ENCODE measurements at places on chromosomes 16 and 17. TPM values are rescaled to one million over a fixed set of nuclear protein-coding genes. Genes with fewer than 3 reads are reported as not detected.
A peak's percentile ranks its signal among the peaks of the same experiment; 100 is the strongest.

The FN3K gene
- total RNA-seq, result 0.24 TPM

The PRKCB gene
- total RNA-seq, result 57.4 TPM

The TMEM238L gene
- not detected for total RNA-seq

The ENPP7 gene
- 0.05 TPM for total RNA-seq

The COPS3 gene
- total RNA-seq, result 105 TPM

The LPO gene
- 0.09 TPM for total RNA-seq

The TOP2A gene
- 187 TPM for total RNA-seq

DNA sequence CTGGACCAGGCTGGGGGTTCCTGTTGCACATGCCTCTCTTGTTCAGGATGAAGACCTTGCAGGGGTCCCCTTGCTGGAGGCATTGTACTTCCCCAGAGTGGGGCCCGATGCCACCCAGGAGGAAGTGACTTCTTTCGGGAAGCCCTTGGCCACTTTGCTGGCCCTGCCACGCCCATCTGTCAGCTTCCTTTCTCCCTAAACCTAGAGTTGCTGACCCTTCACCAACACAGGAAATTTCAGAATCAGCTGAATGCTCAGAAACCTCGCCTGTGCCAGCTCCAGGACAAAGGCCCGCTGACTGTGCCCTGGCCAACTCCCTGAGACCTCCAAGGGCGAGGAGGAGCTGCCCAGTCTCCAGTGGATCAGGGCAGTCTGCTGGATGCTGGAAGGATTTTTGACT lies 26.7 kb downstream of the WNT9B start:
- no peak for DNase-seq

- no peak for DNase-seq
Measured at GRCh38 chr16:49502136-49502881, 128.7 kb downstream of the C16orf78 start.

DNA sequence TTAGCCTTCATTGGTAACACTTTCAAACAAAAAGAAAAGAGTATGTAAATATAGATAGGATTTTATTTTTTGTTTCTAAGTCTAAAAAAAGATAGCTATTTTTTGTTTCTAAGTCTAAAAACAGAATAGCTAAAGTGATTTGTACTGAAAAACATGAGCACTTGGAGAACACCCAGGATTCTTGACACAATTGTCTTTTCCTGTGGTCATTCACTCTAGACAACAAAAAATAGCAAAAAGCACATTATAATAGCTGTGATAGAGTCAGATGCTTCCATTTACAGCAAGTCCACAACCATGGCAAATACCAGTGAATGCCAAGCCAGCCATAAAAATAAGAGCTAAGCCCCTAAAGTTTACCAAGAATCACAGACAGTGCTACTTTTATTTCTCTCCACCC lies 36.7 kb downstream of the SKAP1 start:
- DNase-seq, result no peak

DNA sequence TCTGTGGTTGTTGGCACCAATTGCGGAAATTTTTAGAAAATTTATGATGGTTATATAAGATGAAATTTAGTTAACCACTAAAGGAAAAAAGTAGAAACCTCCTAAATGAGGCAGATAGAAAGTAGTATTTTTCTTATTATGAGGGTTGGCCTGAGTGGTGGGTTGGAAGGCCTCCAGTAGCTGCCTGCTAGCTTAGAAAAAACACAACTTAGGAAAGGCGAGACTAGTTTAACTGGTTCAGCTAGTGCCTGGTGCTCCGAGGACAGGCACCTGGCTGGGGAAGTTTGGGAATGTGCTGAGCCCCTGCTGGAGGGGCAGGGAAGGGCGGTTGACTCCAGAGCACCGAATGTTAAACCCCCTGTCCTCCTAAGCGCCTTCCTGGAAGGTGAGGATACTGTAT lies 19.9 kb downstream of the LDHD start:
- no peak for DNase-seq

GRCh38 chr16:56789360-56789759 lies 59.4 kb downstream of the NUP93 start:
- DNase-seq, result peak; percentile 73

- DNase-seq, result no peak
Measured at GRCh38 chr16:13507530-13507929, 412.4 kb upstream of the ERCC4 start.

GRCh38 chr16:73240920-73241319 lies 193.0 kb upstream of the ZFHX3 start:
- no peak for DNase-seq

DNA sequence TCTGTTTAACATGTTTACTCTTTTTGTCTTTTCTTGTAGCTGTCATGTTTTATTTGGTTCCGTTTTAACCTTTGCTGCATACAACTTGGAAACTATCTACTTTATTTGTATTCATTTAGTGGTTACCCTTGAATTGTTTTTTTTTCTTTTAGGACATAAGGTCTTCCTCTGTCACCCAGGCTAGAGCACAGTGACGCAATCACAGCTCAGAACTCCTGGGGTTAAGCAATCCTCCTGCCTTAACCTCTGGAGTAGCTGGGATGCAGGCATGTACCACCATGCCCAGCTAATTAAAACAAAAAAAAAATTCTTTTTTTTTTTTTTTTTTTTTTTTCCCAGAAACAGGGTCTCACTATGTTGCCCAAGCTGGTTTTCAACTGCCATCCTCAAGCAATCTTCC lies 29.8 kb upstream of the USP43 start:
- DNase-seq, result no peak

- no peak for DNase-seq
Measured at GRCh38 chr16:24721830-24722238, 7.6 kb upstream of the TNRC6A start.

DNA sequence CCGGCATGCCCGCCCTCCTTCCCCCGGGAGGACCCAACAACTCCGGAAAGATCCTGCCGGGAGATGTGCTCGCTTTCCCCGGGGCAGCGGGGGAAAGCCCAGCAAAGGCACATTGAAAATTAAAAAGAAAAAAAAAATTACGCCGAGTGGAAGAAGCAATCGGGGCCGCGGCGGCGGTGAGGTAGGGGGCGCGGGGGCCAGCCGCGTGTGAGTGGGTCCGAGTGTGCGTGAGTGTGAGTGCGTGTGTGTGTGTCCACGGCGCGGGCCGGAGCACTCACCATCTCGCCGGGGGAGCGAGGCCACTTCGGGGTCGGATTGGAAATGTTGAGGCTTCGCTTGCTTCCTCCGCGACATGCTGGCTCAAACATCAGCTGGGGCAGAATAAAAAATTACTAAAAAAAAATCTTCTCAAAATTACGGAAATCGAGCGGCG lies at the start of gene SALL1:
SALL1 (minus strand) TSS at position 383 of the 433 bp plus-strand sequence; CDS start at position 354, 29 bp downstream.
- DNase-seq, result no peak

DNA sequence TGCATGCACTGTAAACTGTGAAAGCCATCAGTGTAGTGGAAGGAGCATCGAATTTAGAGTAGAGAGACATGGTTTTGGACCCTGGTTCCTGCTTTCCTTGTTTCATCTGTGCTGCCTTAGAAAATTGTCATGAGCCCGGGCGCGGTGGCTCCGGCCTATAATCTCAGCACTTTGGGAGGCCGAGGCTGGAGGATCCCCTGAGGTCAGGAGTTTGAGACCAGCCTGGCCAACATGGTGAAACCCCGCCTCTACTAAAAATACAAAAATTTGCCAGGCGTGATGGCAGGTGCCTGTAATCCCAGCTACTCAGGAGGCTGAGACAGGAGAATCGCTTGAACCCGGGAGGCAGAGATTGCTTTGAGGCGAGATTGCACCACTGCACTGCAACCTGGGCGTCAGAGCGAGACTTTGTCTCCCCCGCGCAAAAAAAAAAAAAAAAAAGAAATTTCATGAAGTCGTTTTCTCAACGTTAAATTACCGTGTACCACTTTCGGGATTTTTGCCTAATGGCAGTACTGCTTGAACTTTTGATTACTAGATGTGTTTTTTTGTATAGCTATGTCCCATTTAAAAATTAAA lies 912 bp downstream of the COQ7 start:
- no peak for DNase-seq

DNA sequence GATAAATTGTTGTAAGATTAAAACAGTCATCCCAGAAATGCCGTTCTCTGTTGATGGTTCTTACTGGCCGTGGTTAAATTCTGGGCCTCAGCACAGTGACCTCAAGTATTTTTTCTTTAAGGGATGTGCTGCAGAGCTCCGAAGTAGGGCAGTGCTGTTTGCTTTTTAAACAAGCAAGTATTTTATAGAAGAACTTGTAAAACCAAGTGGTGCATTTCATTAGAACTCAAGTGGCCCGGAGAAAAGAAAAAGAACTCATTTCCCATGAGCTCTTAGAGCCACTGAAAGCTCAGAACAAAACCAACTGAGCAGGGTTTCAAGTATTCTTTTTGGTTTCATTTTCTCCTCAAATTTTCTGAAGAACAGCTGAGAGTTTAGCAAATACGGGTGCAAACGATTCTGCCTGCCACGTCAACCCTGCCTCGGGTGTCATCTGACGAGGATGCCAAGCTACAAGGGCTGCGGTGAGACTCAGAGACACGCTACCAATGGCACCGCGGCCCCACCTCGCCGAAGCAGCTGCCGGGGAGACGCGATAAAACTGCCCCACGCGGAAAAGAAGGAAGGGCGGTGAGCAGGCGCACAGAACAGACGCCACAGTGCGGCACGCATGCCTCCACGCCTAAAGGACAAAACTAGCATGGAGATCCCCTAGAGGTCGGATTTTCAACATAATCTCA lies 6.3 kb downstream of the LMF1 start:
- no peak for DNase-seq

DNA sequence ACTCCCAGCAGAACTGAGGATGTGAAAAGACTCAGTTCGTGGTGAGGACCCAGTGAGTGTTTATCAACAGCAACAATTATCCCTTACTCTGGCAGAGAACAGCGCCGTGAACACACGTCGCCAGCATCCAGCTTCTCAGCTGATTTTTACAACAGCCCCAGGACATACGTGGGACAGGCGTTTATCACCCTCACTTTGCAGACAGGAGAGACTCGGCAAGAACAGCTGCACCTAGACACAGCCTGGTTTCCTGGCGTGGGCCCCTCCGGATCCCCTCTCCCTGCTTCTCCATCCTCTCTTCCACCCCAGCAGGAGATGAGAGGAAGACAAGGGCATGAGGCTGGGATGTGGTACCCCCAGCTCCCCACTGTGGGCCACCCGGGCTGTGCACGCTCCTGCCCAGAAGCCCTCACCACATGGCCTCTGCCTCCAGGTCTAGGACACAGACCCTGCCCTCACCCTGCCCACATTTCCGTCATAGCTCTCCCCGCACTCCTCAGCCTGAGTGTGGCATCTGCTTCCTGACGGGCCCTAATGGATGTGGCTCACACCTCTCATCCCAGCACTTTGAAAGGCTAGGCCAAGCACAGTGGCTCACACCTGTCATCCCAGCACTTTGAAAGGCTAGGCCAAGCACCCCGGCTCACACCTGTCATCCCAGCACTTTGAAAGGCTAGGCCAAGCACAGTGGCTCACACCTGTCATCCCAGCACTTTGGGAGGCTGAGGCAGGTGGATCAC lies 17.5 kb downstream of the ABR start:
- no peak for DNase-seq

- DNase-seq, result no peak
Measured at GRCh38 chr17:28896884-28897768, at the start of gene FLOT2. Gene FLOT2 (minus strand): TSS chr17:28897733. CDS start chr17:28897574, 159 bp downstream.

- no peak for DNase-seq
Measured at GRCh38 chr16:50437769-50438437, 69.1 kb upstream of the BRD7 start.

- no peak for DNase-seq
Measured at GRCh38 chr16:87929986-87930385, 6.3 kb downstream of the CA5A start.

- DNase-seq, result peak; percentile 83
Measured at GRCh38 chr17:78272181-78272913, 40.9 kb downstream of the TMEM235 start.

GRCh38 chr17:56808503-56808902 lies 25.2 kb downstream of the C17orf67 start:
- DNase-seq, result no peak

- no peak for DNase-seq
Measured at GRCh38 chr16:68242926-68243858, 2.0 kb upstream of the PLA2G15 start.

- no peak for DNase-seq
Measured at GRCh38 chr17:41868568-41868967, 3.3 kb upstream of the KLHL11 start.

GRCh38 chr17:31815212-31815730 lies 43.8 kb downstream of the COPRS start:
- no peak for DNase-seq

GRCh38 chr17:73824321-73824720 lies 180.1 kb upstream of the SDK2 start:
- DNase-seq, result no peak

GRCh38 chr16:14186007-14186794 lies 115.1 kb downstream of the MRTFB start:
- no peak for DNase-seq

- no peak for DNase-seq
Measured at GRCh38 chr17:57269598-57270255, 13.4 kb downstream of the MSI2 start.

GRCh38 chr17:851924-852323 lies 69.8 kb downstream of the MRM3 start:
- DNase-seq, result no peak

DNA sequence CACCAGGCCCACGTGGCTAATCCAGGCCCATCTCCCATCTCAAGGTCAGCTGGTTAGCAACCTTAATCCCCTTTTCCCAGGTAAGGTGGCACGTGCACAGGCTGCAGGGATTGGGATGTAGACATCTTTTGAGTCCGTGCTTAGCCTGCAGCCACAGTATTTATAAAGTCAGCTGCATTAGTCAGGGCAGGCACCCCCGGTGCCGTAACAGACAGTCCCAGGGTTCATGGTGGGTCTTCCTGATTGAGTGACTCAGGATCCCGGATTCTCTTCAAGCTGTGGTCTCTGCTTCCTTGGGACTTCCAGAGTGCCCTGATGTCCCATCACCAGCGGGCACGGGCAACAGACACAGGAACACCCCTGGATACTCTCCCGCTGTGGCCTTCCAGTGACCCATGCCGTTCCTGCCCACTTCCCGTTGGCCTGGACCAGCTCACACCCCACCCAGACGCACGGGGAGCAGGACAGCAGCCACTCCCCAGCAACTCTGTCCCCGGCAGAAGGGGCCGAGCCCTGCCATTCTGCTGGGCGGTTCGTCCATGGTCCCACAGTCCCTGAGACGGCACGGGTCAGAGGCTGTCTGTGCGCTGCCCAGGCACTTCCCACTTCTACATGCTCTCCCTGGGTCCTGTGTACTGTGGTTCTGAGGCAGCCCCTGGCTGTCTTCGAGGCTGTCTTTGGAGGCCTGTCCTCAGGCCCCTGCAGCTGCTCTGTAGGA lies 248.6 kb upstream of the GSE1 start:
- no peak for DNase-seq

DNA sequence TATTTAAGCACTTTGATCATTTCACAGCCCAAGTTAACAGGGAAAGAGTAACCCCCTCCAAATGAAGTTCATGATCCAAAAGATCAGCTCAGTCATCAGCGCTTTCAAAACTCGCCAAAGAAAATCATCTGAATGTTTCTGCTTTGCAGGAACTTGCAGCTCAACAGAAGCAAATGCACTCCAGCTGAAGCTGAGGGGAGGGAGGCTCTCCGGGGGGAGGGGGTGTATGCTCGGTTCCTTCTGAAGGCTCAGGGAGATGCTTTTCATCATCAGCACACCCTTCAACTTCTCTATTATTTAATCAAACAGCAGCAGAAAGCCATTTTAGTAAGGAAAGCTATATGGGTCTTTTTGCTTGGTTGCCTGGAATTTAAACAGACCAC lies 24.4 kb upstream of the ERN1 start:
- DNase-seq, result no peak

Measured in thymus (tissue), 14 donors.